ENCODE measurements at places on chromosomes 16 and 17. TPM values are rescaled to one million over a fixed set of nuclear protein-coding genes. Genes with fewer than 3 reads are reported as not detected.

Gene UNC13D
- 63.9 TPM for total RNA-seq

Gene KRT13
- total RNA-seq, result not detected

- no peak overlapping the region for H3K27ac ChIP-seq
- no peak for DNase-seq
- no peaks in the 10 kb centered on the region for H3K4me1 ChIP-seq
- no peaks in the 10 kb centered on the region for H3K27me3 ChIP-seq
Measured at GRCh38 chr16:78256686-78257375, 157.4 kb downstream of the WWOX start.

DNA sequence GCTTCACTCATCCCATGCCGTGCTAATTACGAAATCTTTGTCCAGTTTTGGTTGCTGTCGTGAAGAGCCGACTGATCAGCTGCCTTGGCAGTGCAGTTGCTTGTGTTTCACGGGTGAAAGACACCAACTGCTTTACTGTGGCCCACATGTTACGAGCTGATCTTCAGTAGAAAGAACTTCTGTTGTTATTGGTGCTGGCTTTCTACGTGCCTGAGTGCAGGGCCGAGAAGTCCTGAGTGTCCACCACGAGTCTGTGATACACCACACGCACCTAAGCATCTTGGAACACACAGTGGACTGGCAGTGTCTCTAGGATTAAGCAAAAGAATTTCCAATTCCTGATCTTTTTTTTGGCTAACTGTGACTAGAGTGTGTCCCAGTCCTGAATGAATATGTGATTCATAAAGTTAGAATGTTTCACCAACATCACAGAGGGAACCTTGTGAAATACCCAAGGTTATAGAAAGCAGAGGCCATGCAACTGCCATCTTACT is 70.4 kb upstream of the CLEC18A start:
- H3K27me3 ChIP-seq, result no peaks in the 10 kb centered on the region
- H3K27ac ChIP-seq, result no peak overlapping the region
- H3K4me3 ChIP-seq, result no peak overlapping the region

DNA sequence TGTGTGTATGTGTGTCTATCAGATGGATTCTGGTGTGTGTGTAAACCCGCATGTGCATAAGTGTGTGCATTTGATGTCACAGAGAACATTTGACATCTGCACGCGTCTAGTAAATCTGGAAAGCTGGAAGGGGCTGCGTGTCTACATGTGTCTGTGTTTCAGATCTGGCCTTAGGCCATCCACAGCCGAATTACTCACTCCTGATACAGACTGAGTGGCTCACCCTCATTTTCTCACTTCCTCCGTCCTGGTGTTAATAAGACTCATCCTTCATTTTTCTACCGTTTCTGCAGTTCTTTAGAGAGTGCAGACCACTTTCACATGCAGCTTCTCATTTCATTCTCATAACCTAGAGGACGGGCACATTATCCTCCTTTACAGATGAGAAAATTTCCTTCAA is 491.6 kb downstream of the CDH13 start:
- H3K27ac ChIP-seq, result no peak overlapping the region
- no peaks in the 10 kb centered on the region for H3K4me1 ChIP-seq
- no peaks in the 10 kb centered on the region for H3K36me3 ChIP-seq
- no peak for DNase-seq

DNA sequence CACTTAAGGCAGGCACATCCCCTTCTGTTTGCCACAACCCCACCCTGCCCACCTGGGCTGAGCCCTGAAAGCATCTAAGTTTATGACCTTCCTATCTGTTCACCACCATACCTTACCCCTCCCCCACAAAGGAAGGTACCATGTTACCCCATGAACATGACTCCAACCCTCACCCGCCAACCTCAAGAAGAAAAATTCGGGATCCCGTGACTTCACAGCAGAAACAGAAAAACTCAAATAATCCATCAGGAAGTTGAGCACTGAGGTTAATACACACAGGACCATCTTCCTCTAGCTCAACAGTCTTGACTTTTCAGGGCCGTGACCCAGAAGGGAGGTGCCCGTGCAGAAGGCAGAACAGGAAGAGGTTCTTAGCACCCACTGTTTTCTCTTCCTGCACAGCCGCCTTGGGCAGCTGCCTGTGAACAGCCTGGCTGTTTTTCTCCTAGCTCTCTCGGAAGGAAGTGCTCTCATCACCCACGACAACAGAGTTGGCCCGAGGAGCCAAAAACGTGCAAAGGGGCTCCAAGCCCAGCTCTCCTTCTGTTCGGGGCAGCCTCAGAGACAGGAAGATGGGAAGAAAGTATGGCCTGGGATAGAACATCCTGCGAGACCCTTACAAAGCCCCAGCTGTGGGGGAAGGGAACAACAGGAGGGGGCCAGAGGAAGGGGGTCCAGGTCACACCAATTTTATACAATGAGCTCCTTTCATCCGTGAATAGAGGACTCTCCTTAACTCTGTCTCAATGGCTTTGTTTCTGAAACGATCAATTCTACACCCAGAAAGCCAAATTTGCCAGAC is 101.1 kb downstream of the XYLT1 start:
- H3K27me3 ChIP-seq, result no peaks in the 10 kb centered on the region
- peak; percentile 53 for DNase-seq
- H3K36me3 ChIP-seq, result no peaks in the 10 kb centered on the region
- H3K4me1 ChIP-seq, result peaks cover 52% of the 10 kb centered on the region

DNA sequence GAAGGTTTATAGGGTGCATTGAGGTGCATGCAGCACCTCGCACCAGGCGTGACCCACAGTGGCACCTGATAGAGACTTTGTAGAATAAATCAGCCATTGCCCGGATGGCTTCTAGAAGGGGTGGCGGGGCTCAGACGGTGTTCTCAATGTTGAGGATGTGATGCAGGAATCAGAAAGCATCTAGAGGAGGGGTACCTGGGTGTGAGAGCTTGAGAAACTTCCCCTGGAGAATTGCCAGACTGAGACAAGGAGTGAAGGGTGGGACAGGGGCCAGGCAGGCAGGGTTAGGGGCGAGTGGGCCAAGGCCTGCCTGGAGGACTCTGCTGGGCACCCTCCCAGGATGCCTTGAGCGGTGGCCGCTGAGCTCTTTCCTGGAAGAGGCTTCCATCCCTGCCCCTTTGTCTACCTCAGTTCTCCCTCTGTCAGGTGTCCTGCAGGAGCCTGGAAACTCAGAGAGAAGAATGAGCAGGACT is 9.3 kb upstream of the ADGRG1 start:
- no peak for DNase-seq
- H3K27me3 ChIP-seq, result no peaks in the 10 kb centered on the region
- no peaks in the 10 kb centered on the region for H3K36me3 ChIP-seq
- H3K4me1 ChIP-seq, result no peaks in the 10 kb centered on the region
- H3K4me3 ChIP-seq, result no peak overlapping the region

GRCh38 chr17:64240741-64241347 is 22.2 kb downstream of the TEX2 start:
- no peak overlapping the region for H3K4me3 ChIP-seq
- H3K36me3 ChIP-seq, result no peaks in the 10 kb centered on the region
- no peaks in the 10 kb centered on the region for H3K27me3 ChIP-seq
- H3K4me1 ChIP-seq, result no peaks in the 10 kb centered on the region

GRCh38 chr16:71754652-71755051 is 30.2 kb upstream of the PHLPP2 start:
- no peaks in the 10 kb centered on the region for H3K27me3 ChIP-seq
- peaks cover 4% of the 10 kb centered on the region for H3K36me3 ChIP-seq
- DNase-seq, result no peak
- H3K4me3 ChIP-seq, result no peak overlapping the region
- no peaks in the 10 kb centered on the region for H3K4me1 ChIP-seq
